ENCODE measurements at places on chromosomes 7 and 10.

GRCh38 chr10:132468216-132468615 lies 69.4 kb upstream of the INPP5A start:
- DNase-seq: no peak

GRCh38 chr10:34885898-34886297 lies 70.8 kb upstream of the PARD3 start:
- no peak for DNase-seq

- DNase-seq: no peak
These were observed 6.8 kb upstream of the NCOA4 start for GRCh38 chr10:46037107-46037825.

DNA sequence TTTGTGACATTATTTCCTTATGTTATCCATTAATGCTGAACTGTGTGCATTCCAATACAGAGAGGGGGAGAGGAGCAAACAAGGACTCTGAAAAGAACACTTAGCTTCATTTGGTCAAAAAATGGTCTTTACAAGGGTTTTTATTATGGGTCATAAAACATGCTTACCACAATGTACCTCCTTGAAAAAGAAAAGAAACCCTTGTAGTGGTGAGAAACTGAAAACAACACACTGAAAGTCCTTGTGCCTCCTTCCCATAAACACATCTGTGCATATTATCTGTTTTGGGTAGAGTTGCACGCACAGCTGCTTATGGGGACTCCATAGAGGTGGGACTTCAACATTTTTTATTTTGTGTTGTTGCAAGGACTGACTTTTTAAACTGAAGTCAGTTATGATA lies 98.7 kb downstream of the CDK6 start:
- no peak for DNase-seq

GRCh38 chr7:6575281-6576023 lies 1.8 kb upstream of the ZDHHC4 start:
- DNase-seq: no peak

- DNase-seq: no peak
These were observed 420.4 kb downstream of the HTR7 start for GRCh38 chr10:90437452-90437851.

- no peak for DNase-seq
These were observed 221.7 kb upstream of the LYZL1 start for GRCh38 chr10:29067161-29067560.

- no peak for DNase-seq
These were observed 28.4 kb downstream of the PCDH15 start for GRCh38 chr10:54772468-54773122.

DNA sequence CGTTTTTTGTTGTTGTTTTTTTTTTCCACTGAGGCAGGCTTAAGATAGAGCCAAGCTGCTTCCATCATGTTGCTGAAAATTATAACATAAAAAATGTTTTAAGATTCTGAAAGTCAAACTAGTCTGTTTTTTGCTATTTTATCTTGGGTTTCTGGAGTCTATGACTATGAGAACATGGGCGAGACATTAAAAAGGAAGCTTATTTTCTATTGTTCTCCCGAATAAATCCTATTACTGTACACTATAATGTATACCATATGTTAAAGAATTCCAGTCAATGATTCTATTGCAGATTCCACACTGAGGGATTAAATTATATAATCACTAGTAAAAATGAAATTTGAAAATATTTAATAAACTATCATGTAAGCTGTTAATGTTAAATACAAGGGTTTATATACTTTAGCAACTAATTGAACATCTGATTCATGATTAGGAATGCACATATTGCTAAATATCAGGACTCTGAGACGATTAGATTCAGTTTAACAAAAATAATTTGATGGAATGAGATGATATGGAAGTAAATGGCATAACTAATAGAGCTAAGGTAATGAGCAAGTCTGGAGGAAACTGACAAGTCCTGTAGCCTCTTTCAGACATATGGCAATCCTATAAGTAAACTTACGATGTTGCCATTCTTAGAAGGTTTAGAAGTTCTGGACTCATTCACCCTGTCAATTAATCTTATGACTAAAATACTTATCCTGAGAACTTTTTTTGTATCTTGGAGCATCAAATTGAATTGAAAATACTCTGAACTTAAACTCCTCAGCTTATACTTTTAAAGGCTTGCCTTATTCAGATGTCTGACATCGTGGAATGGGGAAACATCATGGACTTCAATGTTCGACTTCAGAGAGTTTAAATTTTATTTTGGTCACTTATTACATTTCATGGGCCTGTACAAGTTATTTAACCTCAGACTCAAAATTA lies 294.8 kb upstream of the DGKB start:
- DNase-seq: no peak

DNA sequence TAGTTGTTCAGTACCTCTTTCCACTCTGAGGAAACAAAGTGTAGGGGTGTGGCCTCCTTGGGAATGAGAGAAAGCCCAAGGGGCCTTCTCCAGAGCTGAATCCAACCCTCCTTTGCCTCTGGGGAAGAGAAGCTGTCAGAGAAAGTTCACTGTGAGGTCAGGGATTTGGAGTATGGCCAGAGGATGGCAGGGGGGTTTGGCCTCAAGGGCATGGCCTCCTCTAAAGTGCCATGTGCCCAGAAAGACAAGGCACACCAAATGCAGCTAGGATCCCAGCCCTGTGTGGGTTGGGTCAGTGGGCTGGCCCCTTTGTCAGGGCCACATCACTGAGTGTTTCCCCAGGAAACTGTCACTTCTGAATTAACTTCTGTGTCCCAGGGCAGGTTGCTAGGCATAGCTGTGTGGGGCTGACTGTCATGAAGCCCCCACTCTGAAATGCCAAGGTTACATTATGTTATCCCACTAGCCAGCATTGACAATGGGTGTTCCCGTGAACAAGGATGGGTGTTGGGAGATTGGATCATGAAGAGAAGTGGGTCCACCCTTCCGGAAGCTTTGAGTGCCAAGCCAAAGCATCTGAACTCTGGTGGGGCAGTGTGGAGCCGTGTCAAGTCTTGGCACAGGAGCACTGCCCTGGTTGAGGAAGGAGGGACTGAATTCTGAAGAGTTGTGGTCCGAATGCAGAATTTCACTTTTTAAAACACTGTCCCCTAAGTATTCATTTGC lies 123.3 kb downstream of the ZMIZ1 start:
- DNase-seq: no peak

DNA sequence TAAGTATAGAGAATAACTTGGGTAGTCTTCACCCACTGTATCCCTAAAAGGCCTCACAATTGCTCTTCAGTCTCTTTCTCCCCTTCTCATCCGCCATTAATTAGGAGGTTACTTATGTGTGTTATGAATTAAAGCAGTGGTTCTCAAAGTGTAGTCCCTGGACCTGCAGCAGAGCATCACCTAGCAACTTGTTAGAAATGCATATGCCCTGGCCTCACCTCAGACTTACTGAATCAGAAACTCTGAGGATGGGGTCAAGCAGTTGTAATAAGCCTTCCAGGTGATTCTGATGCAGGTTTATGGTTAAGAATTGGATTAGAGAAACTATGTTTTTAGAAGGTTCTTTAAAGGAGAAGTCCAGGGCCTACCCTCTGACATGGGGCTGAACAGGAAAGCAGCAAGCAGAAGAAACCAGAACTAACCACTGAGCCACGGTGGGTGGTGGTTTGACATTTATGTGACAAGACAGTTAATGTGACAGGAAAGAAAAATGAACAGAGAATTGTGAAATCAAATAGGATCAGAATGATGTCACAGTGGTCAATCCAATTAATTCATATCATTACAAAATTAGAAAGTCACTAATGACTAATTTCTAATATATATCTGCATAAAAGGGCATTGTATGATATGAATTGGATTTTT lies 37.6 kb downstream of the ENTPD1 start:
- no peak for DNase-seq

GRCh38 chr7:148714498-148714897 lies 15.8 kb downstream of the CUL1 start:
- no peak for DNase-seq

DNA sequence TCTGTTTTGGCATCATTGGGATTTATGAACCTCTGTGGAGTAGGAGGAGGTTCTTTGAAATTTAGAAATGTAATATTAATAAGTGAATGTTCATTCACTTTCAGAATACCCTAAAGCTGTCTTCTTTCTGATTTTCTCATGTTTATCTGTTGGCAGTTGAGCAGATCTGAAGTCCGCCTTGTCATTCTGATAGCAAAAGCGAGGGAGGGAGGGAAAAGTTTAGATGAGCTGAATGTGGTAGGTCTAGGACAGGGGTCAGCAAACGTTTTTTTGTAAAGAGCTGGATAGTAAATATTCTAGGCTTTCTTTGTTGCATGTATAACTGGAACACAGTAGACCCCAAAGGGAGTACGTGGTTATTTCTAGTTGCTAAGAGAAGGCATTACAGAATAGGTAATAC lies 94.4 kb upstream of the GATA3 start:
- no peak for DNase-seq
